SW480 (cell line): ENCODE measurements at places on chromosomes 4 and X.

- peak; percentile 86 for DNase-seq
Observed at GRCh38 chr4:41216294-41217019, 2.1 kb upstream of the APBB2 start.

DNA sequence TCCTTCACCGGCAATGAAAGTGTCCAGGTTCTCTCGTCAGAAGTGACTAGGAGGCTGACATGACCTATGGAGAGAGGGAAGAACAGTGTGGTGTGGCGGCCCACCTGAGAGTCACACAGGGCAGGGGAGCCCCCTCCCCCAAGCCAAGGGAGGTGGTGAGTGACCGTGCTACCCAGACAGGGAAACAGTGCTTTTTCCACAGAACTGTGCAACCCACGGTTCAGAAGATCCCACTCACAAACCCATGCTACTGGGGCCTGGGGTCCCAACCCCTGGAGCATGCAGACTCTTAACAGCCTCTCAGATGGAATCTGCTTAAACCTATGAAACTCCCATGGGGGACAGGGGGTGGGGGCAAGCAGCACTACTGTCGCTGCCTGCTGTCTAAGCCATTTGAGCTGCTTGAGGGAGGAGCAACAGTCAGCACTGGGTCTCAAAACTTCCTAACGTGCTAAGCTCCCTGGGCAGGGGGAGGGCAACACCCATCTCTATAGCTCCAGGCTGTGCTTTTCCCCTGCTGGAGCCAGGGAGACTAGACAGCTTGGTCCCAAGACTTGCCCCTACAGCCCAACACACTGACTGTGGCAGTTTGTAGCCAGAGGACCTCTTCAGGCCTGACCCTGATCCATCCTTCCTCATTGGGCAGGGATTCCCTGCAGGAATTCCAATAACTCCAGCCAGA is 850.4 kb upstream of the AADAT start:
- no peak for DNase-seq

DNA sequence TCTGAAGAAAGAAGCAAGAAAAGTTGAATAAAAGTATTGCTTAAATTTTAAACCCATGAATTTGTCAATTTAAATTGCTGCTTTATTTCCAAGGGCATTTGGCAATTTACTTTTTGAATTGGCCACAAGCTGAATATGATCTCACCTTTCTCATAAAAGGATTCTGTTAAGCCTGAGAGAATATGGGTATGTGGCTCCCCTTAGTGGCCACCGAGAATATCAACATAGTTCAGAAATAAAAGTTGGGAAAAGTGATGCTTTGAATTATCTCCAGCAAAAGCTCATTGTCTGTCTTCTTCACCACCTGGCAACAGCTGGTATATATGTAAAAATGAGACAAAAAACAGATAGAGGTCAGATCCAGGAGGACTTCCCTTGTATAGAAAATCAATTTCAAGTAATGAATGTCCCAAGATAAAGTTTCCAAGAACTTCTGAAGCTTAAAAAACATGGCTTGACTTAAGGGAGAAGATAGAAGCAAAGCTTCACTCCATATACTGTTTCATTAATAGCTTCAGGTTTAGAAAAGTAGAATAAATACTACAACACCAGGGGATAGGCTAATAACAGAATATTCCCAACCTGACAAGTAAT is 290.7 kb upstream of the FAM241A start:
- DNase-seq: peak; percentile 41

- DNase-seq: no peak
Observed at GRCh38 chrX:31580227-31580626, 508.4 kb upstream of the FTHL17 start.

DNA sequence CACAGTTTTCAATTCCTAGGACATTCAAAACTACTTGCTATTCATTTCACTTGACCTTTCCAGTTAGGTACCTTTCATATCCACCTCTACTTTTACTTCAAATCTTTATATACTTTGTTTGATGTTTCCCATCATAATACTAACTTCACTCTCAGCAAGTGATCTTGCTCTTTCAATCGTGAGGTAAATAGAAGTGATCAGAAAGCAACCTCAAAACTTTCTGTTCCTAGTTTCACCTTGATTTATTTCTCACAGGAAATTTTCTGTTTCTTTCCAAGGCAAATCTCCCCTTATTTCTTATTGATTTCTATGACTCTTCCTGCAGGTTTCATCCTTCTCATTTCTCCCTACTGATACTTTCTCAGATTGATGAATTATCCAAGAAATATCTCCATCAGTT is 623.5 kb downstream of the FSTL5 start:
- DNase-seq: no peak

GRCh38 chrX:155874571-155875244 is 6.4 kb upstream of the VAMP7 start:
- DNase-seq: no peak

DNA sequence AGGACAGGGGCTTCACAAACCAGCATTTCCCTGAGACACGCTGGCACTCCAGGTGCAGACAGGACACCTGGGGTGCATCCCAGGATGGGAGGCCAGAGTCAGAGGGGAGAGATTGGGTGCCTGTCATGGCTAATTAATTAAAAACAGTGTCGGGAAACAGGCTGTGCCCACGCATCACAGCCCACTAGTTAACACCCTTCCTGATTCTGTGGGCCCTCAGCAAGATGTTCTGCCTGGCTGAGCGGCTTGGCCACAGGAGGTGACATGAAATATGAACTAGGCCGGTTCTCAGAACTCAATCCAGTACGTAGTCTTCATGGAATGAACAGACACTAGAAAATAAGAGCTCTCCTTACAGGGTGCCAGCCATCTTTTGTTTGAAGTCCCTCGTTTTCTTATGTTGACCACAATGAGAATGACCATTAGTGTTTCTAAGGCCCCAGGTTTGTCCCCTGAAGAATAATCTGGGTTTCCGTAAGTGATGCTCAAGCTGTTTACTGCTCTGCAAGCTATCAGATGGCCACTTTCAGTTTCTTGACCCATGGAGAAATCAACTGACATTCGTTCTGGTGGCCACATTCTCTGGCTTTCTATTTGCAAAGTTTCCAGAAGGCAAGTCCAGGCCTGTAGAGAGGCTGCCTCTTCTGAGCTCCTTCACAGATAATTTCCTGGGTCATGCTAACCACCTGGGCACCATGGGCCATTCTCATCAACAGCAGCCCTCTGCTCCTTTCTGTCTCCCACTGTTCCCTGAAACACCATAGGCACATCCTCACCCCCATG is 72.3 kb downstream of the SLC34A2 start:
- DNase-seq: no peak

DNA sequence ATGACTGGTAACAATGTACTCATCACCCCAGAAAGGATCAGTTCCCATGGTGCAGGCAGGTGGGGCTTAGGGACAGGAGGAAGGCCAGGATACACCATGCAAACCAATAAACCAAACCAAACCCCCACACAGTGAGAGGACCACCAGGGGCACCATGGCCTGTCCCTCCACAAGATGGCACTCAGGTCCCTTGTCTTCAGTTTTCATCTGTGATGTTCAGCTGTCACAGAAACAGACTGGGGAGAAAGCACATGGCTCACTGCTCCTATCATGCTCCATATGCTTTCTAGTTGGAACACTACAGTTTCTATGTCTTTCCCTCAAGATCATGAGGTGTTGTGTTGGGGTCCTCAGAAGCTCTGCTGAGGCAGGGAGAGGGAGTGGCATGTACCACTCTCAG is 10.1 kb downstream of the HS3ST1 start:
- peak; percentile 2 for DNase-seq

GRCh38 chr4:26077756-26078155 is 163.7 kb downstream of the SMIM20 start:
- no peak for DNase-seq

GRCh38 chrX:29237972-29238371 is 650.7 kb downstream of the IL1RAPL1 start:
- DNase-seq: no peak

GRCh38 chr4:17230727-17231126 is 281.2 kb downstream of the QDPR start:
- DNase-seq: no peak

- DNase-seq: peak; percentile 8
Observed at GRCh38 chrX:51459125-51459524, 37.3 kb downstream of the NUDT11 start.

- no peak for DNase-seq
Observed at GRCh38 chrX:46722742-46723568, 36.0 kb downstream of the SLC9A7 start.

DNA sequence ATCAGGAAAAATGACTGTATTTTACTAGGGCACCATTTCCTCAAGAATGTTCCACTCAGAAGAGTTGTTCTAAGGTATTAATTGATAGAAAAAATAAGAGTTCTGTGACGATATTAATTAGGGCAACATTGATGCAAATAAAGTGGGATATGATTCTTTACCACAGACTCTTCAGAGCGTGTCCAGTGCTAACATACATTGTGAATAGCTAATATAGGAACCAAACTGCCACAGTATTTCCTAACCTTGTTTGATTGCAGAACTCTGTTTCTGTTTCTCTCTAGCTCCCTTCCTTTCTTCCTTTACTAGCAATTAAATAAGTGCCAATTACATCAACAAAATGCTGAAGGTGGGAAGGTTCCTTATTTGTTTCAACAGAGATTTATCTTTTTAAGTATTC is 154.1 kb upstream of the CPEB2 start:
- DNase-seq: no peak

GRCh38 chr4:24923550-24923949 is 10.7 kb upstream of the CCDC149 start:
- no peak for DNase-seq

- DNase-seq: peak; percentile 16
Observed at GRCh38 chrX:65451663-65452062, 82.9 kb downstream of the LAS1L start.

DNA sequence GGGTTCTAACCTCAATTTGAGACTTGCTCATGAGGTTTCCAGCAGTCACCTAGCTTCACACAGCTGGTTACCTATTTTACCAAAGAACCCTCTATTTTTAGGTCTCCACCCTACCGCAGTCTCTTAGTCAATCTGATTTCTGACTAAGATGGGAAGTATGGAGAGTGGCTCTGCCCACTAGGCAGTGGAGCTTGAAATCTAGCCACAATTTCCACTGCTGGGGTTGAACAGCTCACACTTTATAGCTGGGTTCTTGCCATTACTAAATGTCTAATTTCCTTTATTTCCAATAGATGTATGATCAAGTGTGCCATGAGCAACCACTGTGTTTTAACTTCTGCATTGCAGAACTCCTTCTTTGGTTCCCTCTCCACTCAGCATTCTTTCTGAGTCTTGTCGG is 43.1 kb downstream of the GASK1B start:
- no peak for DNase-seq

- no peak for DNase-seq
Observed at GRCh38 chrX:22788221-22788620, 211.5 kb upstream of the DDX53 start.

GRCh38 chrX:10387011-10387410 is 230.2 kb downstream of the CLCN4 start:
- DNase-seq: no peak

DNA sequence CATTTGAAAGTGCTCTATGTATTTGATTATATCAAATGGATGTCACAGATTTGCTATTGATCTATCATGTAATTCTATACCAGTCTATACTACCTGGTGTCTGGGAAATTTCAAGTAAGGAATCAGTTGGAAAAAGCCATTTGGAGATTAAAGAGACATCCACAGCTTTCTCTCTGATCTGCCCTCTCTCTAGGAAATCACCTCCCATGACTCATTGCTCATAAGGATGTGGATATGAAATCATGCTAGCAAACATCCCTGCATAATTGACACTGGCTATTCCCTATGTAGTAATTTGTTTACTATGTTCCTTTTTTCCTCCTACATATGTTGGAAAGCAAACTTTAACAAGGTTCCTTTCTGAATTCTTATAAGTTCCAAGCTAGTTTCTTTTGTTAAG is 94.3 kb downstream of the TEX13A start:
- peak; percentile 29 for DNase-seq

- DNase-seq: no peak
Observed at GRCh38 chr4:85298037-85298436, 176.9 kb upstream of the ARHGAP24 start.

DNA sequence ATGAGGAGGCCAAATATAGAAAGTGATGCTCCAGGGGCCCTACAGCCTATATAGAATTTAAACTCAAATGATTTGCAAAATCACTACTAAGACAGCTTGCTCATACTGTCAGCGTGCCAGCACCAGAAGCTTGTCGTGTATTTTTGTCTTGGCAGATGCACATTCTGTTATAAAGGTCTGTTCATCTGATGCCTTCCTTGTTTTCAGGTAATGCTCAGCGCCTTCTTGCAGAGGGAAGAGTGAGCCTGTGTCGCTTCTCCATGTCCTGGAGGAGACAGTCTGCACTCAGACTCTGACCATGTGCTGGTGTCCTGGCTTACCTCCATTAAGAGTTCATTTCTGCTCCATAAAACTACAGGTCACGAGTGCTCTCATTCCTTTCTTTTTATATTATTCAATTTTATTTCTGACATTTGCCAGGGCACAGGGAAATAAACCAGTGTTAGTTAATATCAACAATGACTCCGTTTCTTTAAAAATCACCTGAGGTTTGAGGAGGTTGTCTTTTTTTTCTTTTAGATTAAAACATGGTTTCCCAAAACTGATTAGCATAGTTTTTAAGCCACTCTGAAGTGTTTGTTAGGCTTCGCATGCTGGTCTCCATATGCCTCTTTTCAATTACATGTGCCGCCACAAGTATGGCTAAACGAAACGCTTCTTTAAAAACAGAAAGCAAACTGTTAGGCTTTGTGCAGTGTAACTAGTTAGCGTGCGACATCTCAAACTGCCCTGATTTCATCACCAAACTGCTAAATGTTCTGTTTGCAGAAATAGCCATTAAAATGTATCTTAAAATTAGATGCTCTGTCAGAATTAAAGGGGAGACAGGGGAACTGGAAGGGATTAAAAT is 215.2 kb upstream of the GK2 start:
- no peak for DNase-seq

DNA sequence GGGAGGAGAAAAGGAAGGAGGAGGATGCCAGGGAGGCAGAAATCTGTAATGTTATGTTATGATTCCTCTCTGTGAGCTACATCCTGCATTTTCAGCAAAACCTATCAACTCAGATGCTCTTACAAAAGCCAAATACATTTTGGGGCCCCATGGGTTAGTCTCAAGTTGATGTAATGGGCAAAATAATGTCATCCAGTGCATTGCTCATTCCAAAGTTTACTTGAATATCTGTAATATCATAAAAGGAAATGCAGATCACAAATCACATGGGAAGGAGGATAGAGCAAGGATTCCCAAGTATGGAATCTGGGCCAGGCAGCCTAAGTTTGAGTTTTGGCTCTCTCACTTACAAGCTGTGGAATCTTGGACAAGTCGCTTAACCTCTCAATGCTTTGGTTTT is 74.9 kb upstream of the SOD3 start:
- no peak for DNase-seq

DNA sequence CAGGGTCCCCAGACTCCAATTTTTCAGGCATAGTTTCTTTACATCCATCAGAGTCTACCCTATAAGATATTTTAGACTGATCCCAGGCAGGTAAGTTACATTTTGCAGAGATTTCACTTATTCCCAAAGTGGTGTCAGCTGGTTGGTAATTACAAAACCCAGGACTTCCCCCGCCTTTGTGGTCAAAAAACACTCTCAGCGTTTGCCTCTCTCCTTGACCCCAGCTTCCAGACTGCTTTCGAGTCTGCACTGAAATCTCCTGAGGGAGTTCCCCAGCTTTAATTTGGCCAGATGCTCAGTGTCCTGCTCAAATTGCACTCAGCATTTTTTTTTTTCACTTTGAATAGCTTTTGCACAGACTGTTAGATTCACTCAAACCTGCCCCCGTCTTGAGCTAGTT is 11.2 kb upstream of the AMOT start:
- DNase-seq: no peak

GRCh38 chr4:174423257-174423944 is 98.9 kb downstream of the HPGD start:
- peak; percentile 11 for DNase-seq
